ENCODE measurements at places on chromosomes 4 and X.

DNA sequence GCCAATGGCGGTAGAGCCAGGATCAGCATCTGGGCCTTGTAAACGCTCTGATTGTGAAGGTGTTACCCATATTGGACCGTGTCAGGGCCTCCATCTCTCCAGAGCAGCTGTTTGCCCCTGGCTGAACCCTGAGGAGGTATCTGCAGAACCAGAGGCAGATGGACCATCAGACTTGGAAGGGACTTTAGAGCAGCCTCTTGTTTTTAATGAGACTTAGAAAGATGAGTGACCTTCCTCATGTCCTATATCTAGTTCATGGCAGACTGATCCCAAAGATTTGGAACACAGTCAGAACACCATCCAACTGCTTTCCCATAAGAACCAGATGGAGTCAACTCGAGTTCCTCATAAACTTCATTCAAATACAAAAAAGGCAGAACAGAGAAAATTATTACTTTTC lies 135.1 kb upstream of the MSX1 start:
- no peak for DNase-seq

DNA sequence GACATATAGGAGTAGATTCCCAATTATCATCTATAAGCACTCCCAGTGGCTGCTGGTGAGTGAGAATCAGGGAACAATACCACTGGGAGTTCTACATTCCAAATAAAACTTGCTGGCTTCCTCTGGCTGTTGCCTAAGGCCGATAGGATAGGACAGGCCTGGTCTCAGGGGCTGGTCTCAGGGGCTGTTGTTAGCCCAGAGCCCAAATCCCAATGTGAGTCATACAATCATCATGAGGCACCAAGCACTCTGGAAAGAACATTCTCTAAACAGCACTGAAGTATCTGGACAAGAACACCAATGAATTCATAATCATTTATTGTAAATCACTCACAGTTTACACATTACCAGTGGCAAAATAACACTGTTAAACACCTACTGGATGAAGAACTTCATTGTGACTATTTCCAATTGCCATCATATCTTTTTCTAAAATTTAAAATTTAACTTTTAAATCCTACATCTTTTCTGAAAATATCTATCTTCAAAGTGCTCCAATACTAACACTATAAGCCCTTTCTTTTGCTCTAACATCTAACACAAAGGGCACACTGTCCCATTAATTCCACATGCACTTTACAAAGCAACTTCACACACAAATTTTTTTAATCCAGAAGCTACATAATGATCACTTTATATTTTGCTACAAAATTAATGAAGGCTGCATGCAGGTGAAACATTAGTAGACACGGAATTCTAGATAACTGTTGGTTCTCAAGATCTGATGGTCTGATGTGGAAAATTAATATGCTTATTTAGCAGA lies 67.6 kb upstream of the TMEM150C start:
- no peak for DNase-seq

DNA sequence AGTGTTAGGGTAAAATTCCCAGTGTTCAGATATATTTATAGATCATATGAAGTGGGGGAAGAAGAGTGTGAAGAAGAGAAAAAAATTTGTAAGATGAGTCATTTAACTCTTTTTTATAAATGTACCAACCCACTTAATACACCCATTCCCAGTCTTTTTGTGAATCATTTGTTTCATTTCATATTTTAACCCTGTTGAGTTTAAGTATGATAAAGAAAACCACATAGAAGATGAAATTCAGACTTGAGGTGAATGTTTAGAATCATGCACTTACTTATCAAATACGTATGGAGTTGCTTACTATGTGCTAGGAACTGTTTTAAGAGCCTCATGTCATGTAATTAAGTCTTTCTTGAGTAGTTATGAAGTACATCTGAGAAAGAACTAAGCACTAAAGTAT lies 56.6 kb upstream of the DAPP1 start:
- DNase-seq: no peak

GRCh38 chrX:29947225-29947624 lies 268.1 kb upstream of the MAGEB2 start:
- no peak for DNase-seq

- DNase-seq: no peak
Observed at GRCh38 chrX:1126738-1127137, 85.7 kb downstream of the CRLF2 start.

- DNase-seq: no peak
Observed at GRCh38 chr4:138677212-138677611, 338.4 kb upstream of the NOCT start.

DNA sequence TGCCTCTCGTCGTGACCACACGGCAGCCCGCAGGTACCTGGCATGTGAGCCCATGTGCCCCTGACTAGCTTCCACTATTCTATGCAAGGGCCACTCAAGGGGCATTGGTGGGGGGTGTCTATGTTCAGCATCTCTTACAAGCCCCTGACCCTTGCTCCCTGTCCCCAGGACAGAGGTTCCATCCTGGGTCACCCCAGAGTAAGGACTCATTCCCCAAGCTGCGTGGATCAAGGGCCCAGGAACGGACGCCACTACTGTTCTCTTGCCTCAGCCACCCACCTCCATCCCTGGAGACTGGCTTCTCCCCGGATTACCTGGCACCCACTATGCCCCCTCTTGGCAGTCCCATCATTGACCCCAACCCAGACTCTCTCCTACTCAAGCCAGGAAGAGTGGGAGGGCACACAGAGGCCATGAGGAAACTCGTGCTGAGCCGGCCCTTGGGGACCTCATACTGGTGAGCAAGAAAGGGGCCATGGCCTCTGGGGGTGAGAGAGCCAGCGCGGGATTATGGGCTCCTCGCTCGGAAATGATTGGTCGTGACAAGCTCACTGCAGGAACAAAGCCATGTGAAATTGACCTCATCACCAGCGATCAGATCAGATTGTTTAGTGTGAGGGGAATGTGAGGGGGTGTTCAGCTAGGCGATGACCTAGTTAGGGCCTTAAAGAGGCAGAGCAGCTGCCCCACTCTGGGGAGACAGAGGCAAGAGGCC lies 50.1 kb upstream of the PJA1 start:
- DNase-seq: no peak

- DNase-seq: no peak
Observed at GRCh38 chrX:24154490-24155034, 5.0 kb downstream of the ZFX start.

DNA sequence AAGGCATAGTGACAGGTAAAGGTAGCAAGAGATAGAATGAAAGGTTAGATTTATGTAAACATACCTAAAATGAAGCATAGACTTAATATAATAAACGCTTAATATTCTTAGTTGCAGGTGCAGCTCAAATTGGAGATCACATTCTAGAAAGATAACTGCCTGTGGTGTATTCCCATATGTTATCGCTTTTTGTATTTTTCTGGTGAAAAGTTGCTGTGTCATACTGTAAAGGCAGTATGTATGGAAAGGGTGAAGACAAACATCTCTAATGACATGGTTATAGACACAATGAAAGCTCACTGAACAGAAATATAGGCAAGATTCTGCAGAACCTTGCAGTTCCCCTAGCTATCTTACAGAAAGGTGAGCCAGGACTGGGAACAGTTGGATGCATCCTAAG lies 240.3 kb downstream of the DCLK2 start:
- DNase-seq: no peak

GRCh38 chr4:73450398-73451004 lies 14.5 kb downstream of the AFP start:
- no peak for DNase-seq

- no peak for DNase-seq
Observed at GRCh38 chrX:53082773-53083616, 828 bp downstream of the TSPYL2 start.

DNA sequence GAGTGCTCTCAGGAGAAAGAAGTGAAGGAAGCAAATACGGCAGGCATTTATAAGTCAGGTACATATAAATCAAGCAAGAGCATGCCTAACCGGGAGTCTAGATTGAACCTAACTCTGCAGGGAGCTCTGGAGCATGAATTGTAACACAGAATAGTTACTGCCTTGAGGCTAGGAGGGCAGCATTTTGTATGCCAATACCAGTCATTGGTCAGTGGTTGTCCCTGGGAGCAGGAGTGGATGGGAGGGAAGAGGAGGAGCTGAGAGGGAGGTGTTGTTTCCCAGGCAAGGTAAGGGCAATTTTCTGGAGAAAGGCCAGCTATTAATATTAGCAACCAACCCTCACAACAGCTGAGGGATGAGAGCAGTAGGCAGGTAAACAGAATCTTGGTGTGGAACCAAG lies 224.7 kb upstream of the DCAF8L1 start:
- no peak for DNase-seq

DNA sequence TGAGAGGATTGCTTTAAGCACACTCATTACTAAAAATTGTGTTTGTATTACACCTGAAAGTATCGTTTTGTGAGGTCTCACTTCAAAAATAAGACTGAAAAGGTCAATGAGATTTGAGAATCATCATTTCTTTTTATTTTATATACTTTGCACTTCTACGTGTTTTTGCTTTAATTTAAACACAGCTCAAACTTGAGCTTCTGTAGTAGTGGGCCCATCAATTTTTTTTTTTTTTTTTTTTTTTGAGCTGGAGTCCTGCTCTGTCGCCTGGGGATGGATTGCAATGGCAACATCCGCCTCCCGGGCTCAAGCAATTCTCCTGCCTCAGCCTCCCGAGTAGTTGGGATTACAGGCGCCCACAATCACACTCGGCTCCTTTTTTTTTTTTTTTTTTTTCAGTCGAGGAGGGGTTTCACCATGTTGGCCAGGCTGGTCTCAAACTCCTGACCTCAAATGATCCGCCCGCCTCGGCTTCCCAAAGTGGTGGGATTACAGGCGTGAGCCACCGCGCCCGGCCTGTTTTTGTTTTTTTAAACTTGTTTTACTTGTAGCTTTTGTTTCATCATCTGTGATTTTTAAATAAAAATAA lies 1.5 kb downstream of the GSTCD start:
- no peak for DNase-seq

DNA sequence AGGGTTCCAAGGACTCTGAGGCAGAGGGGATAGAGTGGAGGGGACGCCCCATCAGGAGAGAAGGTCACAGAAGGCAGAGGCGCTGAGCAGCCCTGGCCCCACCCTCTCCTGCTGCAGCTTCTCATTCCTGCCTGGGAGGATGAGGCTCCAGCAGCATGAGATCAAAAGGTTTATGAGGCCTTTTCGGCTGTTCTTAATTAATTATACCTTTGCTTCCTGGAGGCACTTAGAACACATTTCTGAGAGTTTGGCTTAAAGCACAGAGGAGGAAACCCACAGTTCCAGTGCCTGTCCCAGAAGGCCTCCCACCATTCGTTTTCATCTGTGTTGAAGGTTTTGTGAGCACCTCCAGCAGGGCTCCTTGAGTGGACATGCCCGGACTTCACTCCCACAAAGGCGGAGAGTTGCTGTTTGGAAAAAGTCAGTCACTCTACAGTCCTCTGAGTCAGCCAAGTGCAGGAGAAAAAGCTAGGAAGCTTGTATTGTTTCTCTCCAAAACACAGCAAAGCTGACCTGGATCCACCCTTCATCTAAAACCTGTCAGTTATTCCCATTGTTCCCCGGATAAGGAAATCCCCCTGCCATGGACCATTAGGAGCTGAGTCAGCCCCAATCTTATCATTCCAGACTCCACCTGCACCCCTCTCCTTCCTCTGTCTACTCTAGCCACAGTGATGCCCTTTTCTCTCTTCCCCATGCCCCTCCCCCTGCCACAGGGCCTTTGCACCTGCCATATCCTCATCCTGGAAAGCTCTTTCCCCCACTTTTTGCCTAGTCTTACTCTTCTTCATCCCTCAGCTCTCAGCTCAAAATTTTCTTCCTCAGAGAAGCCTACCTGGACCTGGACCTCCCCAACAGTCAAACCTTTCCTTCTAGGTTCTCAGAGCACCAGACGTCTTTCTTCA lies 276.8 kb downstream of the FBXW7 start:
- DNase-seq: no peak
